ENCODE measurements at places on chromosomes 7 and 10.

GRCh38 chr7:99707096-99707495 is 27.3 kb upstream of the CYP3A5 start:
- no peak for DNase-seq

DNA sequence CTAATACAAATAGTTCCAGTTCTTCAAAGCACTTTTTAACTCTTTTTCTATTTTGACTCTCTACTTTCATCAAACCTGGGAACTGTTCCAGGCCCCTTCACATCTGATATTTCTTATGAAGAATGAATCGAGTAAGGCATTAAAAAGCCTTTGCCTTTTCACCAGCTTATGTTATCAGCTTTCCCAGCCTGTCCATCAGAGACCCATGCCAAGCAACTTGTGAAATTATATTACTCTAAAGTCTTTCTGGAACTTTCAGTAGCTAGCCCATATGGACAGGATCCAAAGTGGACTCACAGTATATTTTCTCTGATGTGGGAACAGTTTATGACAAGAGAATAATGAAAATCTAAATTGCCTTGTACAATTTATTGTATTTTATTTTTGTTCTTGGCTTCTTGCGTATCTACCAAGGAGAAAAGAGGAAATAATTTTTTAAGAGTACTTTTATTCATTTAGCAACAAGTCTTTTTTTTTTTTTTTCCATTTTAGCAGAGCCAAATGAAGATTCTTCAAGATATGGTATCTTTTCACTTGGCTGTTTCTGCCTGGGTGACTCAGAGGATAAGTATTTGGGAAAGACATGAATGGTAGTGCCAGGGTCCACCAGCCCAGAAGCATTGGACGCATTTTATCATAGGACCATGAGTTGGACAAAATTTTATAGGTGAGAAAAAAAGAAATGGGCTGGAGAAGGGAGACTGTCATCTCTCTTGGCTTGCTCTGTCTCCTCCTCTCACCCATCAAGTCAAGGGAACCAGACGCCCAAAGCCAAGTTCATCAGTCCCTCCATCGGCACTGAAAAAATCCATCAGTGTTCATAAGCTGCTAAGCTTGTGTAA is 195.8 kb upstream of the NEBL start:
- no peak for DNase-seq

DNA sequence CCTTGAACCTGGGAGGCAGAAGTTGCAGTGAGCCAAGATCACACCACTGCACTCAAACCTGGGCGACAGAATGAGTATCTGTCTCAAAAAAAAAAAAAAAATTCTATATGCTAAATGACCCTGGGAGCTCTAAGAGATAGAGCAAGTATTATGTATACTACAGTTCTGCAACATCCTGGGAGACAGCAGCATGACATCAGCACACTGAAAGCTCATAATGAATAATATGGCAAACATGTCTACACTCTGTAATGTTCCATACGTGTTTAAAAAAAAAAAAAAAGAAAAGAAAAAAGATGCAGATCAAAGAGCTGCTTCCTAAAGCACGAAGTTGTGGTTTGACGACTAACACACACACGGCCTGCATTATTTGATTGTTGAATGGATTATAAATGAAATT is 72.5 kb downstream of the CUL2 start:
- no peak for DNase-seq

DNA sequence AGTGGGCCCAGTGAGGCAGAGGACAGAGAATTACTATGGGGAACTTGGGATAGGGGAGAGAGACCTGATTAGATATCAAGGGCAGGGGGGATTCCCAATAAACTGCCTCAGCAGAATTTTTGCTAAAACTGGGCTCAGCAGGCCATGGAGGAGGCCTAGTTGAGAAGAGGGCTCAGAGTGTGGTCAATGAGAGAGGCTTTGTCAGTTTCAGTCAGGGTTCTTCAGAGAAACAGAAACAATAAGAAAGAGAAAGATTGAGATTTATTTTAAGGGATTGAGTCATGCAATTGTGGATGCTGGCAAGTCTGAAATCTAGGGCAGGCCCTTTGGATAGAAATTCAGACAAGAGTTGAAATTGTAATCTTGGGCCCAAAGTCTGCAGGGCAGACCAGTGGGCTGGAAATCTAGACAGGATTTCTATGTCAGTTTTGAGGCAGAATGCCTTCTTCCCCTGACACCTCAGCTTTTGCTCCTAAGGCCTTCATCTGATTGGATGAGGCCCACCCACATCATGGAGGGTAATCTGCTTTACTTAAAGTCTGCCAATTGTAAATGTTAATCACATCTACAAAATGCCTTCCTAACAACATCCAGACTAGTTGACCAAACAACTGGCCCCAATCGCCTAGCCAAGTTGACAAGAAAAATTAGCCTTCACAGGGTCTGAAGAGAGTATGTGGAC is 33.5 kb upstream of the CCSER2 start:
- DNase-seq = peak; percentile 64

DNA sequence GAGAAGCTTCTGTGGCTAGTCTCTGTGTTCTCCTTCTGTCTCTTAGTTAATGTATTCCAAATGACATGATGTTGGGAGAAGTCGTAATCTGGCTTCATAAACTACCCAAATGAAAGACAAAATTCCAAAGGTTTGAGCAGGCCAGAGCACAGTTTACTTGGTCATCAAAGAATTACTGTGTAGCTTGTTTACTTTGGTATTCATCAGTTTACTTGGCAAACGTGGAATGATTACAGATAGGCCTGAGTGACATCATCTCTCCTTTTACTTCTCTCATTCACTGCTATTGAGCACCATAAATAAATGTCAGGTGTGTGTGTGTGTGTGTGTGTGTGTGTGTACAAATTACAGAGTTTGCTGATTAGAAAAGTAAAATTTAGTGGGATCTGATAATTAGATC is 327.3 kb downstream of the PHTF2 start:
- DNase-seq = no peak

GRCh38 chr10:79147796-79148451 is 79.2 kb downstream of the ZMIZ1 start:
- DNase-seq = no peak

DNA sequence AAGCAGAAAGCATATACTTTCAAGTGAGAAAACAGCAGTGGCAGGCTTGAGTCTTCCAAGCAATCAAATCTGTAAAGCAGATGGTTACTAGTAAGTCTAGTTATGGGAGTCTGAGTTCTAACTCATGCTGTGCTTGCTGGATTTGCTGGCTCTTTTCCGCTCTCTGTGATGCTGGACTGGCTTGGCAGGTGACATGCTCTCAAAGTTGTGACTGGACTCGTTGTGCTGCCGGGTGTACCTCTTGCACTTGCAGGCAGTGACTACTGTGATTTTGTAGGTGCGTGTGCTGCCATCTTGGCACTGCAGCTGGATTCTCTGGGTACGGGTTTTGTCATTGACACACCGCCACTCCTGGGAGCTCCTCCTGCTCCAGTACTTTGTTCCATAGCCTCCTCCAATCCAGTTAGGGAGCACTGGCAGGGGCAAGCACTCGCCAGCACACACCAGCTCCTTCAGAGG is 3.1 kb downstream of the SOSTDC1 start:
- no peak for DNase-seq

GRCh38 chr10:16155834-16156233 is 281.0 kb upstream of the PTER start:
- DNase-seq = no peak

GRCh38 chr10:99555371-99555770 is 22.6 kb downstream of the NKX2-3 start:
- DNase-seq = no peak

DNA sequence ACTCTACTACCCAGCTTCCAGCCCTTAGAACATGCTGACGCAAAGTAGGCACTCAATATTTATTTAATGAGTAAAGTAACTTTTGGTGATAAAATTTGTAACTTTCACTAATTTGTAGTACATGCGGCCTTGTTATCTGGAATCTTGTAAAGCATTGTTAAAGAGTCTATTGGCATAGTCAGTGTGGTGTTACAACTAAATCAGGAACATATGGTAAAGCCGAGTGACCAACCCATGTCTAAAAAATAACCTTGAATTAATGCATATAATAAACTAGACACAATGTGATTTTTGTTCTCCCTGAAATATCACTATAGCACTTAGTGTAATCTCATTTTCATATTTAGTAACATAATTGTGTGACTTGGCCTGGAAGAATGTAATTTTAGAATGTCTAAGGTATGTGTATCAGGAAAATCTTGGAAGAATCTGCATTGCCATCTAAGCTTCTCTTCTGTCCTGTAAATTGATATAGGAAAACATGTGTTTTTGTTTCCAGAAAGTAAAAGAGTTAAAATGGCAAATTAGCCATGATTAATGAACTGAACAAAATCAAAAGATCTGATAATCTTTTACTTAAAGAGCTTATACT is 256.7 kb upstream of the GNAI1 start:
- DNase-seq = no peak

DNA sequence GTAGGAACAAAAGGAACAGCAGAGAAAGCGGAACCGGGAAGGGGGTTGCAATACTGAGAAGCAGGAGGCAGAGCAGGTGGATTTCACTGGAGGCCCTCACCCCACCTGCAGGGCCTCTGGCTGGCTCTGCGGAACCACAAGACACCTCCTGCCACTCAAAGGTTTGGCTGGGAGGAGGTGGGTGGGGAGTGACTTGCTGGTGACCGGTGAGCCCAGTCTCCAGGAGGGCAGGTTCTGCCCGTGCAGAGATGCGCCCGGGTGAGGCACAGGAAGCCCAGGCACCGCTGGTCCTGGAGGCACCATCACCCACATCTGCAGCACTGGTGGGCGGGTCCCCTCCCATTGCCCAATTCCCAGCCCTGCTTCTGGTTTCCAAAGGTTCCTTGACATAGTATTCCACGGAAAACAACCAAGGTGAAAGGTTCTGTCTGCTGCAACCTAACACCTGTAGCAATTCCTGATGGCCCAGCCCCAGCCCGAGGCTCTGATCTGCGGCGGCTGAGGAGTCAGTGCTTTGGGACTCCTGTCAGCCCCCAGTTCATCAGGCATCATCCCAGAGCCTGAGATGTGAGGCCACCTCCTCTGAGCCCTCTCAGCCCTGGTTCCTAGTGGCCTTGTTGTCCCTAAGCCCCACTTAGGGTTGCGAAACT is 64.4 kb downstream of the CALML3 start:
- no peak for DNase-seq

- DNase-seq = no peak
Observed at GRCh38 chr10:95289003-95289920, 1.5 kb downstream of the PDLIM1 start.

DNA sequence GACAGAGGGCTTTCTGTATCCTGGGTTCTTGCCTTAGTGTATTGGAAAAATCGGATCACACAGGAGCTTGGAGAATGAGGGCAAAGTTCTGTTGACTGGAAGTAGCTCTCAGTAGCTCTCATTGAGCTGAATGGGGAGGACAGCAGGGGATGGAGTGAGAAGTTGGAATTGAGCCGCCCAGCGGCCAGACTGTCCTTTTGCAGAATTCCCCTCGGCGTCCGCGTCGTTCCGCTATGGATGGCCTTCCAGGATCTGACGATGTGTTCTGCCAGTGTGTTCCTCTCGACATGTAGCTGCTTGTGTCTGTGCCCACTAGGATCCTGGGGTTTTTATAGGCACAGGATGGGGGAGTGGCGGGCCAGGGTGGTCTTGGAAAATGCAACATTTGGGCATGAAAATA is 351.8 kb upstream of the SEMA3A start:
- no peak for DNase-seq

DNA sequence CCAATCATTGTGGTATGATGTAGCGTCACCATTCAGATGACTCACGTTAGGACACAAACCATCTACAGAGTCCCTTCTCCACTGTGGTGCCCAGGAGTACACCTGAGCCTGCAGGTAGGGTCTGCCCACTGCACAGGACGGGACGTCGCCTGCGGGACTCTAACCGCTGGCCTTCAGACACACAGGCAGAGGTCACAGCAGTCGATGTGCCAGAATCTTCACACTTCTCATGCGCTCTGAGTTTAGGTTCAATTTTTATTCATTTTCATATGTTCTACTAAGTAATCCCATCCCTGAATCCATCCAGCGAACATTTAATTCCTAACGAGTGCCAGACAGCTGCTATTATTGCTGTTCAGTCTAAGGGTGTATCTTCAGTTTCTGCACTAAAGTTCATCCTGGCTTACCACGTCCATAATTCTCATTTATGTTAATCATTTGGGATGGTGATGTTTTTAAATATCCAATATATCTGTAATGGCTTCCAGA is 73.3 kb downstream of the CXCL12 start:
- no peak for DNase-seq

- peak; percentile 30 for DNase-seq
Observed at GRCh38 chr10:92420546-92421275, 129.7 kb downstream of the MARCHF5 start.

DNA sequence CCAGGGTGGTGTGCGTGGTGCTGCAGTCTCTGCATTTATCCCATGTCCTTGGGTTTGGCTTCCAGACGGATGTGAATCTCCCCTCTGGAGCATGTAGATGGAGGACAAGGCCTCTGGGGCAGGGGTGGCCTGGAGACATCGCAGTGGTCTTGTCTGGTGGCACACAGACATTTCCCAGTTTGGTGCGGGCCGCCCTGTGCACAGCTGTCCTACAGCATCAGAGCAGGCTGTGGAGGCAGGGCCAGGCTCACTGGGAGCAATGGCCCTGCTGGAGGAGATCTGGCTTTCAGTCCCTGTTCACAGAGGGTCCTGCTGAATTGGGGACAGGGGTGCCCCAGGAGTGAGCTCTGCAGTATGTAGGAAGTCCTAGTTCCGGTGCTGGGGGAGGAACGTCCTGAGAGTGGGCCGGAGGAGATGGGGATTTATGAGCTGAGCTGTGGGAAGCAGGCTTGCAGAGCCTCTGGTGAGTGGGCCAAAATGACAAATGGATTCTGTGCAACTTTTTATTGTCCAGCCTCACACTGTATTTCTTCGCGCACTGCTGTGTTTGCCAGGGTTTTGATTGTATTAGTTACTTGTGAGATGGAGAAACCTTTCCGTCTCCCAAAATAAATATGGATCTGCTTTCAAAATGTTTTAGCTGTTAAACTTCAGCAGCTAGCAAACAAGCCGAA is 40.3 kb downstream of the MGMT start:
- no peak for DNase-seq

DNA sequence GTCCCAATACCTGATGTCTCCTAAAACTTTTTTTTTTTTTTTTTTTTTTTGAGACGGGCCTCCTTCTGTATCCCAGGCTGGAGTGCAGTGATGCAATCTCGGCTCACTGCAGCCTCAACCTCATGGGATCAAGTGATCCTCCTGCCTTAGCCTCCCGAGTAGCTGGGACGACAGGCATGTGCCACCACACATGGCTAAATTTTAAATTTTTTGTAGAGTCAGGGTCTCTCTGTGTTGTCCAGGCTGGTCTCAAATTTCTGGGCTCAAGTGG is 28.4 kb downstream of the GTF2IRD1 start:
- DNase-seq = no peak

GRCh38 chr7:158277219-158278141 is 310.1 kb downstream of the PTPRN2 start:
- no peak for DNase-seq

- no peak for DNase-seq
Observed at GRCh38 chr10:130894471-130894870, 417.1 kb downstream of the TCERG1L start.

- no peak for DNase-seq
Observed at GRCh38 chr7:123579416-123579815, 21.8 kb upstream of the NDUFA5 start.
